ENCODE measurements at places on chromosomes 1 and 21.
A peak's percentile ranks its signal among the peaks of the same experiment; 100 is the strongest.

GRCh38 chr1:35441926-35442579, 115.2 kb downstream of the KIAA0319L start:
- no peak for DNase-seq

DNA sequence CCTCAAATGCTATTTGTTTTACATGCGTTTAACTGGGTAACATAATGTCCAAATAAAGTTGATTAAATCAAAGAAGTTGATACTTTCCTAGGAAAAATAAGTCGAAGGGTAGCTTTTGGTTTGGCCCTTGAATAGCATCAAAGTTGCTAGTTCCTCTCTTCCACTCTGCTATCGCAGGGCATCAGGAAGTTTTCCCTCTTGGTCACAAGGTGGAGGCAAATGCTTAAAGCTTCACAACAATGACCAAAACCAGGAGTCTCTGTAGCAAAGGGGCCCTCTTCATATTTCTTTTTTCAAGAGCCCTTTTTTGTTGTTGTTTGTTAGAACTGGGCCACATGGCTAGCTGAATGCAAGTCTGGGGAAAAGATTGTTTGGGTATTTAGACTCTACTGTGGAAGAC, 668.4 kb downstream of the KCNT2 start:
- DNase-seq = no peak

DNA sequence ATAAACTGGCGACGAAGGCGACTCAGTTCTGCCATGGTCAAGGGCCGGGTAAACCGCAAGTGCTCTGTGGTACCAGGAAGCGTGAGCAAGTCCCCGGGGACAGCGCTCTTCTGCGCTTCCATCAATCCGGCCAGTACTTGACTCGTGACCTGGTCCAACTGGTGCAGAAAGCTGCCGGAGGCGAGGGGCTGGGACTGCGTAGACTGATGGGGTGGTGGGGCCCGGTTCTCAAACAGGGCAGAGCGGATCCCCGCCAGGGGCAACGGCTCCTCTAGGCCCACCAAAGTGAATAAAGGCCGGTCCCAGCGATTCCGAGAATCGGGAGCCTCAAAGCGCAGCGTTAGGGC, 852 bp downstream of the KTI12 start:
- DNase-seq = peak; percentile 60

- DNase-seq = no peak
Measured at GRCh38 chr1:202086579-202087350, 36.0 kb upstream of the GPR37L1 start.

DNA sequence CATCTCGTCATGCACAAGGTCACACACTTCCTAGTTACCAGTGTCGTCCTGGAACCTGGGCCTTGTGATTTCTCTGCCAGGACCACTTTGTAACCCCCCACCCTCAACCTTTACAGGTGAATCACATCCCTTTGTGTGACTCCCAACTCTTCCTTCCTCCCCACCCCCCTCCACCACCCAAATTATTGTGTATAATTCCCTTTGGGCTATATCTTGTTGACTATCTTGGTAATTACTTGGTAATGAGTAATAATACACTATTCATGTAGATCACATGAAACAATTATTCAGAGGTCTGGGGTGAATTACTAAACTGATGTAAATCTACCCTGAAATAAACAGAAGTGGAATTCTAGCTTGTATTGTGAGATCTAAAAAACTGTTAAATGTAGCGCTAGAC, 1.7 kb downstream of the KCNK1 start:
- no peak for DNase-seq

DNA sequence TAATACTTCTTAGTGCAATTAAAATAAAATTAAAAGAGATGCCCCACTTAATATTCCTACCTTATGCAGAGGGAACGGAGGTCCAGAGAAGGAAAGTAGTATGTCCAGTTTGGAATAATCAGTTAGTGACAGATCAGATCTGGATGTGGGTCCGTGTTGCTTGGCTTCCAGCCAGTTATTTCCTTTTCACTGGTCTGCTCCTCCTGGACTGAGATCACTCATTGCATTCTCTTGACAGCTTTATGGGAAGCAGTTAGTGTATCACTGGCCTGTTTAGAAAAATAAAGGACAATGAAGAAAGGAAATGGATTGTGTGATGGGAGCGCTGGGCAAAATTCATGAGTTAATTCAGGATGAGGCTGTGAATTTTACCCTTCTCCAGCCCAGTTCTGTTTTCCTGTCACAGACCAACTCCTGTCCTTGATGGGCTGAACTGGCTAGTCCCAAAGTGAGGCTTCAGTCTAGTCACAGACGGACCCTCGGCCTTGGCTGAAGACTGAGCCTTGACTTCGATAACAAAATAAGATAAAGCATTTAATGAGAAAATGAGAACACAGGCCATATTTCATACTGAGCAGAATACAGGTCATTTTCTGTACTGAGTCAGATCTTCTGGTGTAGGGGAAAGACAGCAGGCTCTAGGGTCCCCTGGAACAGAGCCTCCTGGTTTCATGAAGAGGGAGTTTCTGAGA, 85.2 kb upstream of the TRABD2B start:
- peak; percentile 76 for DNase-seq

DNA sequence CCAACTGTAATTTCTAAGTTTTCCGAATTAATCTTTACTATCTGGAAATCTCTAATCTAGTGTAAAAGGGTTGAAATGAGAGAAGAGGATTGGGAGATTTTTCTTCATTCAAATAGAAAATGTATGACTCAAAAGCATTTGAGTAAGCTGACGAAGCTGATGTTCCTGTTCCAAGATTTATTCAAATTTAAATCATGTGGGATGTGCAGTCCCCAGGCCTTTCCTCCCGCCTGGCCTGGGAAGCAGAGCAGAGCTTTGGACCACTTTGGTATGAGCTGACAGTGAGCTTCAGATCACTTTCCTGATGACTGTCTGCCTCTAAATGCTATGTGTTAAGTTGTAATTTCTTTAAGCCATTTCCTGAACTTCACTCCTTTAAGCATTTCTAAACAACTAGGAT, 192.0 kb downstream of the DHRS3 start:
- DNase-seq = no peak

DNA sequence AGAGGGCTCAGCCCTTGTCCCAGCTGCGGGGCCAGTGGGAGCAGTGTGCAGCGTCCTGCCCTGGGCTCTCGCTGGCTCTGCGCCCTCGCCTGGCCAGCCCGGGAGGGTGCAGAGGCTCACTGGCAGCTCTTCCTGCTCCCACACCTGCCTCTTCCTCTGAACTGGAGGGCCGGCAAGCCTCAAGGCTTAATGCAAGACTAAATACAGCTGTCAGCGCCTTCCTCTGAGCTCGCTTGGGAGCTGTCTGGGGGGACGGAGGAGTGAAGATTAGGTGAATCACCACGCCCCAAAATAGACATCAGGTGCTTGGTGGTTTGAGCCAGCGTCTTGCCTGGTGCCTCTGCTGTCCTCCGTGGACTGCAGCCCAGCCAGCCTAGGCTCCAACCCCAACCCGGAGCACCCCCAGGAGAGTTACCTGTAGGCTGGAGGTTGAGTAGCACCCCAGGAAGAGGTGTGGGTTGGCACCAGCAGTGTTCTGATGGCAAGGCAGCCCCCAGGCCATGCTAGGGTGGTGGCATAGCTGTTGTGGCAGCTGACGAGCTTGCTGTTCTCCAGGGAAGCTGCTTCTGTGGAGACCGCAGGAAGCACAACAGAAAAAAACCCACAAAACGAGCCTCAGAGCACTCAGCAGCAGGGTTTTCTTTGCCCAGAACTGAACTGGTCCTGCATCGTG, 36.9 kb downstream of the UMODL1 start:
- DNase-seq = peak; percentile 76

- DNase-seq = no peak
Measured at GRCh38 chr1:172898866-172899265, 151.9 kb downstream of the TNFSF18 start.

DNA sequence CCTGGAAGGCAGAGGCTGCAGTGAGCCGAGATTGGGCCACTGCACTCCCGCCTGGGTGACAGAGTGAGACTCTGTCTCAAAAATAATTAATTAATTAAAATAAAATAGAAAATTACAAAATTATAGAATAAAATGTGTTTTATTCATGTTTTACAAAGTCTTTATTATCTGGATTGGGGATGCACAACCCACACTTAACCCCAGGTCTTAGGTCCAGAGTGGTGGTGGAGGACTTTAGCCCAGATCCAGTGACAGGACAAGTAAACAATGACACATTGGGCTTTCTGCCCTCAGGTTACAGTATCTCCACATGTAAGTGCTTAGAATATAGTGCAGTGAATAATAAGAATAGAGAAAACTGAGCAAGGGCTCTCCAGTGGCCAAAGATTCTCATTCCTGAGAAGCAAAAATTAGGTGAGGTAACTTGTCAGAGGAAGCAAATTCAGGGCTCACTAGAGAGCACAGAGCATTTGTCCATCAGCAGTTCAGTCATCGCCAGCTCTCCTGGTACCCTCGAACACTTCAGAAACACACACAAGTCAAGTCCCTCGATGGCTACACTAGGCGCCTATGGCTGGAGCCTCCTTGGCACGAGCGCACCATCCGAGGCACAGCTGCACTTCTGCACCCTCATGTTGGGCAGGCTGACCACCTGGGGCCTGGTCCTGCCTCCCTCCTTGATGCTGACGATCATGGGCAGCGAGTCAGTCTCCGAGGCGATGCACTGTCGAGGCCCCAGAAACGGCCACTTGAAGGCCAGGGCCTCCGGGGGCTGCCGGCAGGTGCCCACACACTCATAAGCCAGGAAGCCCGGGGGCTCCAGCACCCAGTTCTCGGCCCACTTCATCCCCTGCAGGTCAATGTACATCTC, 2.6 kb downstream of the LEFTY1 start:
- DNase-seq = no peak

GRCh38 chr1:54800899-54801759, at the start of gene TTC22:
Gene TTC22, minus strand, starts transcription at chr1:54801323. Its CDS starts 160 bp downstream, at chr1:54801163.
- DNase-seq = peak; percentile 77

- peak; percentile 74 for DNase-seq
Measured at GRCh38 chr1:108009603-108010195, 44.7 kb upstream of the VAV3 start.

DNA sequence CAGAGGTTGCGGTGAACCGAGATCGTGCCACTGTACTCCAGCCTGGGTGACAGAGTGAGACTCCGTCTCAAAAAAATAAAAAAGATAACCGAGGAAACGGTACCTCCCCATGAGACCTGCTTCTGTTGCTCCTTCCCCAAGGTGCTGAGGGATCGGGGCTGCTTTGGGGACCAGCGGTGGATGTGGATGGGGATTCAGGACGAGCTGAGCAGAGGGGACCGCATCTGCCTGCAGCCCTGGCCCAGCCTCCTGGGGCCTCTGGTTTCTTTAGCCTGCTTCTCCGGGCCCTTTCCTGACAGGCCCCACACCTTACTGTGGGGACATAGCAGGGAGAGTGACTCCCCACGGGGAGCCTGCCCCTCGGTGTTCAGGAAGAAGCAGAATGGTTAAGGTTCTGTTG, 17.1 kb downstream of the SLC66A1 start:
- no peak for DNase-seq

DNA sequence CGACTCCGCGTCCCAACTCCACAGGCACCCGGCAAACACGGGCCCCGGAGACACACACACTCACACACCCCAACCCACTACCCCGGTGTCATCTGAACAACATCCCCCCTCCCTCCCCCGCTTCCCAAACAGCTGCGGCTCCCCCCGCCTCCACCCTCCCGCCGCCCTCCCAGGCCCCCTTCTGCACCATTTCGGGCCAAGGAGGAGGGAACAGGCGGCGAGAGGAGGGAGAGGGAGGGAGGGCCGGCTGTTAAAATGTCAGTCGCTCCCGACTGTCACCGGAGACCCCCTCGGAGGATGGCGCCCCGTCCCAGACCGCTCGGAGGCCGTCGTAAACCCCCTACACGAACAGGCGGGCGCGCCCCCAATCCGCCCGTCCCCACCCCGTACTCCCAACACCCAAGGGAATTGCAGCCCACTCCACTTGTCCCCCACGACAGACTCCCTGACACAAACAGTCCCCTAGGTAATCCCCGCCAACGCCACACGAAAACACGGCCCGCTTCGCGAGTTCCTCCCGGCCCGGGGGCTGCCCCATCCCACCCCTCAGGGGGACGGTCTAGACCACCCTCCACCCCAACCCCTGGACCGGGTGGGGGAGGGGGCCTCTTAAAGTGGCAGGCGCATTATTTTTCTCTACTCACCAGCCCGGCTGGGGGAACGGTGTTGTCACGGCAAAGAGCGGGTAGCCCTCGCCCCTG, 583 bp downstream of the MEF2D start:
- DNase-seq = no peak

DNA sequence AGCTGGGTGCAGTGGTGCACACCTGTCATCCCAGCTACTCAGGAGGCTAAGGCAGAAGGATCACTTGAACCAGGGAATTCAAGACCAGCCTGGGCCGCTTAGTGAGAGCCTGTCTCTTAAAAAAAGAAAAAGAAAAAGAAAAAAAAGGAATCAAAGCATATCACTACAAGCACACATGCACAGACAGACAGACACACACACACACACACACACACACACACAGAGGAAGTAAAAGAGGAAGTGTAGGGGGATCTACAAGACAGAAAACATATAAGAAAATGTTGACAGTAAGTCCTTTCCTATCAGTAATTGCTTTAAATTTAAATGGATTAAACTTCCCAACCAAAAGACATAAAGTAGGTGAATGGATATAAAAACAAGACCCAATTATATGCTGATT, 180.3 kb downstream of the FAF1 start:
- no peak for DNase-seq
